CD4-positive, alpha-beta T cell treated with Interleukin-4 for 1 hour (primary cell): ENCODE measurements at places on chromosomes 7 and 10.

DNA sequence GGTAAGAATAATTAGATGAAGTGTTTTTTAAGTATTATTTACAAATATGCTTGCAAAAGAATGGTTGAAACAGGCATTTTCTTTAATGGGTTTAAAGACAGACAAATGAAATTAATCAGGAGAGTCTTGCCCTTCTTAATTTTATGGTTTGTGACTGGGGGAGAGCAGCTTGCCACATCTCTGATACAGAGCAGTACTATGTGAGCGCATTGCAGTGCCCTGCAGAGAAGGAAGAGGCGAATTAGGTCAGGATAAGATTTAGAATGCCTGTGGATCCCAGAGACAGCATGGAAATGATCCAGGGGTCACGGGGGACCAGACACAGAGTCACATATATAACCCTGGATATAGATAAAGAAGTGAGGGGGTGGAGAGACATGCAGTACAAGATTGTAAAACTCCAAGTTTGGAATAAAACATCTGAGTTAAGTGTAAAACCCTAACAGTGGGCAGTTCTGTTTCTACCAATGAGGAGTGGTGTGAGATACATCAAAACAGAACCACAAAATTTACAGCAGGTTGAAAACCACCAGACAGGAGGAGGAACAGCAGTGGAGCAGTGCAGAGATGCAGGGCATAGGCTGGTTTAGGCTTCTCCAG, 125.5 kb downstream of the FAM204A start:
- DNase-seq, result no peak

- DNase-seq, result no peak
Observed at GRCh38 chr10:30562787-30563186, 66.8 kb downstream of the LYZL2 start.

GRCh38 chr10:86287110-86287793, 79.3 kb downstream of the GRID1 start:
- DNase-seq, result no peak

DNA sequence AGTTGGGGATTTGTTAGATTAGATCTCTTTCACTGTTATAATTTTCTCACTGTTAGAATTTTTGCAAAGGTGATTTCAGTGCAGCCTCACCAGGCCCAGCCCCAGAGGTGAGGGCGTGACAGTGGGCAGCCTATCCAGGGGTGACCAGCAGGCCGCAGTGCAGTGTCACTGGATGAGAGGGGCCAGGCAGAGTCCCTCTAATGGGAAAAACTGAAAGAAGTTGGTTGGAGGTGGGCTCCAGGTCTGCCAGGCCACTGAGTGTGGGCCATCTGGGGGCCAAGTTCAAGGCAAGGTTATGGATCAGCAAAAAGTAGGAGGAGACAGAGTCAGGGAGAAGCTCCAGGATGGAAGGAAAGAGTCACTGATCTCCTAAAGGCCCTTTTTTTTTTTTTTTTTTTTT, 90.5 kb upstream of the SDK1 start:
- no peak for DNase-seq

DNA sequence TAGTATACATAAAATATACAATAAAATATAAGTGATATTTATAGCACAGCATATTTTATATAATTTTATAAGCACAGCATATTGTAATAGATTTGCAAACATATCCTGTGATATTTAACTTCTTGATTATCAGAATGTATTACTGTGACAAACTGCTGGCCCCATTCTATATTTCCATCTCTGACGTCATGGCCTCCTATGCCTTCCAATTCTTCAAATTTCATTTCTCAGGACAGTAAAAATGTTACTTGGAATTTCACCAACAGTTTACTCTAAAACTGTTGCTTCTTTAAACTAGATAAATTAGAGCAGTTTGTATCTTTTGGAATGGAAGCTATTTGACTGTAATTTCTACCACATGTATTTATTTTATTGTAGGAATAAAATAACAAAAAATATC, 102.5 kb upstream of the SLC25A13 start:
- DNase-seq, result no peak

DNA sequence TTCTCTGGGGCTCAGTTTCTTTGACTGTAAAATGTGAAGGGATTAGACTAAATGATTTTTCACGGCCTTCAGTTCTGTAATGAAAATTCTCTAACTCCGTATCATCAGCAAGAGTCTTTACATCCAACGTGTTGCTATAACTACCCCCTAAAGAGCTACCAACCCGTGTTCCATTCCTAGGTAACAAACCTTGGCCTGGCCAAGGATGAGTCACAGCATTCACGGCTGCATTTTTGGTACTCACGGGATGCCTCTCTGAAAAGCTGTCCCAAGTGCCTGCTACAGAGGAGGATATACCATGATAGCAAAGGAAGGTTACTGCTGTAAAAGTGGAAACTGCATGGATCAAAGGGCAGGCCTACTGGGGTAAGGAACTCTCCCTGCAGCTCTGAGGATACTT, 5.9 kb downstream of the LRRC4 start:
- no peak for DNase-seq

DNA sequence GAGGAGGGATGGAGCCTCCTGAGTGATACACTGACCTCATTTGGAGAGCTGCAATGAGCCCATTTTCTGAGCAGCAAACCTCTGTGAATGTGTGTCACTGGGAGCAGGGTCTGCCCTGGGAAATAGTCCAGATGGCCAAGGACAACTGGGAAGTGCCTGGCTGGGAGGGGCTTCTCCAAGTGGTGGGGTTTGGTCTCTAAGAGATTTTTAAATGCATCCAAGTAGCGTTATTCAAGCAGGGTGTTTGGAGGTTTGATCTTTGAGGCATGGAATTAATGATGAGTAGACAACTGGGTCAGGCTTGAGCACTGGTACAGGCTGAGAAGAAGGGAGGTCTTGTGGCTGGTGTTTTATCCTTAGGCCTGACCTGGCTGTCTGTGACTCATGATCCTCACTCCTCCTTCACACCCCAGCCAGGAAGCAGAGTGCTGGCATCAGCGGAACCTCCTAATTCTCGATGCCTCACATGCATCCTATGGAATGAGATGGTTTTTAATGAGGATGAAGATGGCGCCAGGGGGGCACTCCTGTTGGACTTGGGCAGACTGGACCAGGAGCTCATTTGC, 3.3 kb downstream of the GOLGA7B start:
- no peak for DNase-seq

GRCh38 chr10:76026176-76026771, 594.9 kb downstream of the LRMDA start:
- no peak for DNase-seq

GRCh38 chr7:73893342-73894101, 32.6 kb downstream of the TMEM270 start:
- no peak for DNase-seq

- no peak for DNase-seq
Observed at GRCh38 chr7:149050941-149051340, 22.6 kb upstream of the PDIA4 start.

GRCh38 chr10:130990486-130990885, 321.0 kb downstream of the TCERG1L start:
- no peak for DNase-seq

- DNase-seq, result no peak
Observed at GRCh38 chr10:48724127-48724526, 39.5 kb downstream of the WDFY4 start.

DNA sequence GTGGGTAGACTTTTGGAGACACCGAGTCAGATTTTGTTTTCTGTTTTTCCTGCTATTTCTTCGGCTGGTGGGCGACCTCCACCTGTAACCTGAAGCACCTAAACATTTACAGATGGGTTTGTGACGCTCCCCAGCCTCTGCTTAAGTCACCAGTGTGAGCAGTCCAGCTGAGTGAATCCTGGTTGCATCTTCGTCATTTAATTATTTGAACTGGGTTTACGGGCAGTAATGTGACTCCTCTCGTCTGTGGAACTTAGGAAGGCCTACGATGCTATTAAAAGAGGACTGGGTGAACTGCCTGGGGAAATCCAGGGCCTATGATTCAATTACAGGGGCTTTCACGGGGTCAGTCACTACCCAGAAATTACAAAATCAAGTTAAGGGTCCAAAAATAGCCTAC, 52.5 kb downstream of the WNT2 start:
- DNase-seq, result no peak

- no peak for DNase-seq
Observed at GRCh38 chr10:93995598-93996271, 2.0 kb downstream of the PLCE1 start.

- DNase-seq, result no peak
Observed at GRCh38 chr10:116886772-116887171, 37.5 kb downstream of the ENO4 start.

GRCh38 chr7:35252612-35253459, 1.1 kb downstream of the TBX20 start:
- DNase-seq, result no peak

GRCh38 chr10:118046395-118047156, at the start of gene RAB11FIP2:
Gene RAB11FIP2, minus strand, starts transcription at chr10:118046941. Its CDS starts 778 bp downstream, at chr10:118046163.
- DNase-seq, result peak; percentile 94

GRCh38 chr7:155530601-155531000, 15.8 kb downstream of the CNPY1 start:
- DNase-seq, result no peak

DNA sequence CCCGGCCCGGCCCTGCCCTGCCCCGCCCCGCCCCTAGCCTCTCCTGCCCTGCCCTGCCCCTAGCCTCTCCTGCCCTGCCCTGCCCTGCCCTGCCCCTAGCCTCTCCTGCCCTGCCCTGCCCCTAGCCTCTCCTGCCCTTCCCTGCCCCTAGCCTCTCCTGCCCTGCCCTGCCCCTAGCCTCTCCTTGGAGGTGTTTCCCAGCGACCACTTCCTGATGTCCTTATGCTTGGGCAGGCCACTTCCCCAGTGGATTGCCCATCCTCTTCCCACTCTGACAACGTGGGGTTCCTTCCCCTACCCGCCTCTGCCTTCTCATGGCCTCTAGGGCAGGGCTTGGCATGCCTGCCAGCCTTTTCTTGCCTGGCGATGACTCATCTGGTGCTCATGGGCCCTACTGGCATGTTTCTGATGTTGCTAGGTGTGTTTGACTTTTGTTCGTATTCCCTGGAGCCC, 21.2 kb downstream of the PRXL2A start:
- DNase-seq, result peak; percentile 16

GRCh38 chr7:41448104-41448503, 254.8 kb downstream of the INHBA start:
- DNase-seq, result no peak

DNA sequence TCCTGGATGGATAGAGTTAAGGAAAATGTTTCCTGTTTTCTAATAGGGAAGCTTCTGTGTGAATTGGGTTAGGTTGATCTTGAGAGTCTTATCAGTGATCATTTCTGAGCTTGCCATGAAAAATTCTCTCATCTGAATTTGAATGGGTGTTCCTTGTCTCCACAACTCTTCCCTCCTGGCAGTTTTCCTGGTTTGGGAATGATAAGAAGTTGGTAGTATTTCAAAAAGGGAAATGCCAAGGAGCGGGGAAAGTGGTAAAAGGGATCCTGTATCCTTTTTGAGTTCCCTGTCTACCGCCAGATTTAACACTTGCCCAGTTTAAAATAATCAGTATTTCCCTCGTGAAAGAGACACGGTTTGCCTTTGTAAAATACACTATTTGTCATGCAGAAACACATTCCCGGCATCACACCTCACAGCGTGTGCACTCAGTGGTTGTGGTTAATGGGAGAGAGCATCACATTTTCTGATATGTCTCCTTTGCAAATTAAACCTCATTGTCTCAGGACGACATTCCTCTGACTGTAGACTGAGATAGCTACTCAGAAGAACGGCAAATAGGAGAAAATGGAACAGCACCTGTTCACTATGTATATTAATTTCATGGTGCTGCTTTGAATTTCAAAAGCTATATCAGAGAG, 113.2 kb upstream of the IFRD1 start:
- no peak for DNase-seq

DNA sequence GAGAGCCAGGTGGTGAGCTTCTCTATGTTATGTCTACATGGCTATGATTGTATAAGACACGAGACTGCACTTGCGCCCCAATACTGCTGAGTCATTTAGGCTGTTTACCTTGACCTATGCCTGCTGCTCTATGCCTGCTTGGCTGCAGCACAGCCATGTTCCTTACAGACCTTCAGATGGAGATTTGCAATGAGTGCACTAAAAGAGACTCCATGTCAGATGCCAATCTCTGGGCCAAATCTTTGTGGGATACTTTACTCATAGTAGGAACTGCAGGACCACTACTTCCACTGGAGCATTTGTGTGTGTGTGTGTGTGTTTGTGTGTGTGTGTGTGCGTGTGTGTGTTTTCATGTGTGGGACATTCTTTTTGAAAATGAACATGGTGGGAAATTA, 50.0 kb upstream of the KMT2E start:
- no peak for DNase-seq

GRCh38 chr10:72328045-72328828, 26.5 kb downstream of the DNAJB12 start:
- no peak for DNase-seq

DNA sequence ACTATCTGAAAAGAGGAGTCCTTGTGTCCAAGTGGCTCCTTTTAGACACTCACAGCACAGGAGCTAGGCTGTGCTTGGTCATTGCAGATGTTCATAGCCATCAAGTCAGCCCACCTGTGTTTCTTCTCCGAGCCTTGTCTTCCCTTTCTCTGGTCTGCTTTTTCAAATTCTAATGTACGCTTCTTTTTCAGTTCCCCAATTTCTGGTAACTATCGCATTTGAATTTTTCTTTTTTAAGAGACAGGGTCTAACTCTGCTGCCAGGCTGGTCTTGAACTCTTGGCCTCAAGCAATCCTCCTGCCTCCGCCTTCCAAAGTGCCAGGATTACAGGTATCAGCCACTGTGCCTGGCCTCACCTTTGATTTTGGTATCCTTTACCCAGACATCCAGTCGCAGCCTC, 18.9 kb downstream of the APBB1IP start:
- DNase-seq, result no peak

DNA sequence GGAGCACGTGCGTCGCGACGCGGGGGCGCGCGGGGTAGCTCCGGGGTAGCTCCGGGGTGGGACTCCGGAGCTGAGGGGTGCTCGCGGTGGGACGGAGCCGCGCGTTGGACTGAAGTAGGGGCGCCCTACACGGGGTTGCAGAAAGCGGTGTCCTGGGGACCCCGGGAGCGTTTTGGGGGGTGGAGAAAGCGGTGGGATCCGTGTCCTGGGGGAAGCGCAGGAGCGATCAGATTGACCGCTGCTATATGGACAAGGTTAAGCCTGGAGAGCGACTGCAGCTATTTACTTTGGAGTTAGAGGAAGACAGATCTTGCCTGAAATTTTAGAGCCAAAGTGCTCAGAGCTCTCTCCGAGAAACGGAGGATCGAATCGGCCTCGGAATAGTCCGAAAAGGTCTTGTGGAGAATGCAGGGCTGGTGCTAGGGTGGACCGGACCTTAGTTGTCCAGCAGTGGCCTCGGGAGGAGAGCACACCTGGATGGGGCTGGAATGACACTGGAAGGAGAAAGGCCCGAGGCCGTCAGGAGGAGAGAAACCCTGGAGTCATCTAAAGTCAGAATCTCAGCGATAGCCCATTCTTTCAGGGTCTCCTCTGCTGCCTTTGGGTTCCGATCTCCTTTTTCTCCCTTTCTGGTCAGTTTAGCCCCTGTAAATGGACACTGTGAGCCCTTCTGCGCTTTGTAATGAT, 564 bp downstream of the PDSS1 start:
- no peak for DNase-seq

GRCh38 chr7:2997014-2997413, 46.7 kb downstream of the CARD11 start:
- DNase-seq, result no peak

GRCh38 chr10:85888004-85888403, 478.6 kb downstream of the GRID1 start:
- DNase-seq, result no peak

GRCh38 chr10:91665842-91666241, 33.0 kb upstream of the PPP1R3C start:
- DNase-seq, result no peak
